ENCODE measurements at places on chromosomes 6 and 20.

- no peak for DNase-seq
Observed at GRCh38 chr20:53191957-53192356, 219.8 kb downstream of the TSHZ2 start.

DNA sequence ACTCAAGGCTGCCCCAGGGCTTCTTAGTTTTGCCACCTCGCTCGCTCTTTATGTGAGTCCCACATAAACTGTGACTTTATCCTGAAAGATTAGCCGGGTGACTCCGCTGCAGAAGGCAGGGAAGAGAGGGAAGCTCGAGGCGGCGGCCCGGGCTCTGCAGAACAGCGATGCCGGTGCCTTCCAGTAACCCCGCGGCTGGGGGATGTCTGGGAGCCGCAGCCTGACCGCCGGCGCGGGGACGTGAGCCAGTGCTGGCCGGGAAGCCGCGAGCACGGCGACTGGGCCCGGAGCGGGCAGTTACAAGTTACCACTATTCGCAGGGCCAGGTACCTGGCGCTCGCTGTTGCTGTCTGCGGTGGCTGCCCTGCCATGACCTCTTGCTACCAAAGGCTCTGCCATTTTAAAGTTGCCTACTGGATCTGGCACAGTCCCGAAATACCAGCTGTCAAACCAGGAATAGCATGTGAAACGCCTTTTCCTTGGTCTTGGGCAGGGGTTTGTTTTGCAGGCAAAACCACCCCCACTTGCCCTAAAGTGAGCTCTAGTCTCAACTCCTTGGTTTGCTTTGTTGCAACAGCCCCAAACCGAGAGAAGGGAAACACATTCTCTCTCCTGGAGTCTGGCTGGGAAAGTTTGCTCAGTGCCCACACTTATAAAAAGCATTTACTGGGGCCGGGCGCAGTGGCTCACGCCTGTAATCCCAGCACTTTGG lies 124.0 kb upstream of the SLC2A12 start:
- DNase-seq: peak; percentile 28

- no peak for DNase-seq
Observed at GRCh38 chr20:1010659-1011058, 8.5 kb upstream of the RSPO4 start.

DNA sequence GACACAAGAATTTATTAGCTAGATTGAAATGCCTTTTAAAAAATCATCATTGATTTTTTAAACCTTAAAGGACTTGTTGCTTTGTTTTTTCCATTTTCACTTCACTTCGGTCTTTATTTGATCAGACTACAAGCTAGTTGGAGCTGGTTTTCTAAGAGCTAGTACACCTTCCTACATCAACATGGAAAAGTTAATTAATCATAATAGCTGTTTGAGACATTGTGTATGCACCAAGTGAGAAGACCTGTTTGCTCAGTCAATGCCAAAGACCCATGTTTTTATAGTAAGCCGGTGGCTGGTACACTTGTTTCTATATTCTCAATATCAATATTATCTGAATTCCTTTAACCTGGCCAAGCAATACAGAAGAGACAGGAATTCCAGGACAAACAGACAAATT lies 310.2 kb upstream of the SGK1 start:
- no peak for DNase-seq

Data from mucosa of gallbladder (tissue), 1 donor.